ENCODE measurements at places on chromosomes 2 and 18. TPM values are rescaled to one million over a fixed set of nuclear protein-coding genes. Genes with fewer than 3 reads are reported as not detected.

LMAN2L gene
- 6.3 TPM for total RNA-seq

PRSS56 gene
- not detected for total RNA-seq

ELOA2 gene
- total RNA-seq, result not detected

HJURP gene
- 77.3 TPM for total RNA-seq

NTSR2 gene
- total RNA-seq, result not detected

RUFY4 gene
- total RNA-seq, result 5.1 TPM

FEV gene
- not detected for total RNA-seq

IL36RN gene
- total RNA-seq, result not detected

MROH2A gene
- total RNA-seq, result not detected

Data from activated naive CD4-positive, alpha-beta T cell treated with anti-CD3 and anti-CD28 coated beads, Interleukin-2, amount 50 U/mL, for 72 hours (primary cell).